ENCODE measurements at places on chromosomes 6 and 20.

- no peaks in the 10 kb centered on the region for H3K27me3 ChIP-seq
- no peak for DNase-seq
- H3K36me3 ChIP-seq, result no peaks in the 10 kb centered on the region
- H3K4me1 ChIP-seq, result no peaks in the 10 kb centered on the region
- no peak overlapping the region for H3K4me3 ChIP-seq
- no peak overlapping the region for H3K27ac ChIP-seq
Measured at GRCh38 chr6:90468080-90468479, 118.8 kb downstream of the MAP3K7 start.

- no peak for DNase-seq
- H3K4me1 ChIP-seq, result no peaks in the 10 kb centered on the region
- H3K4me3 ChIP-seq, result no peak overlapping the region
- H3K27ac ChIP-seq, result no peak overlapping the region
Measured at GRCh38 chr20:19864130-19864529, 106.1 kb downstream of the RIN2 start.

GRCh38 chr20:38883981-38884733 lies 42.1 kb upstream of the FAM83D start:
- H3K27ac ChIP-seq, result no peak overlapping the region
- H3K4me3 ChIP-seq, result no peak overlapping the region
- no peaks in the 10 kb centered on the region for H3K4me1 ChIP-seq
- no peaks in the 10 kb centered on the region for H3K27me3 ChIP-seq
- H3K36me3 ChIP-seq, result no peaks in the 10 kb centered on the region
- DNase-seq, result no peak

DNA sequence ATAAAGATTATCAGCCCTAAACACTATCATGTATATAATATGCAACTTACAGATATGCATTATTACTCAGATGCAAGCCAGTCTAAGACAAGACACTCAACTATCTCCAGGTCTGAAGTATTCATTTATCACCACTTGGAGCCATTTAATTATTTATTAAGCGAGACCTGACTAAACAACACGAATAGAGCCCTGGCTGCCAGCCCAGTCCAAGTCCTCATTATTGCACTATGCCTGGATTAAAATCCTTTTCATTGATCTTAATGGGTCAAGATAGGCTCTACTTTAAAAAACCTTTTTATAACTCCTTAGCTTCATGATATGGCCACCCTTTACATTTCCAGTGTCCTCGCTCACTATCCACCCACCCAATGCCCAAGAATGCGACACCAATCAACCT lies 183.1 kb upstream of the MARCKS start:
- H3K4me3 ChIP-seq, result no peak overlapping the region
- no peaks in the 10 kb centered on the region for H3K27me3 ChIP-seq
- no peaks in the 10 kb centered on the region for H3K4me1 ChIP-seq
- no peaks in the 10 kb centered on the region for H3K36me3 ChIP-seq

GRCh38 chr6:17120019-17120418 lies 18.2 kb downstream of the STMND1 start:
- no peak overlapping the region for H3K4me3 ChIP-seq
- no peak overlapping the region for H3K27ac ChIP-seq
- no peaks in the 10 kb centered on the region for H3K36me3 ChIP-seq
- peaks cover 13% of the 10 kb centered on the region for H3K4me1 ChIP-seq
- H3K27me3 ChIP-seq, result no peaks in the 10 kb centered on the region

GRCh38 chr6:150615967-150616366 lies 16.3 kb downstream of the PLEKHG1 start:
- no peak for DNase-seq
- H3K4me1 ChIP-seq, result no peaks in the 10 kb centered on the region
- H3K27ac ChIP-seq, result no peak overlapping the region

DNA sequence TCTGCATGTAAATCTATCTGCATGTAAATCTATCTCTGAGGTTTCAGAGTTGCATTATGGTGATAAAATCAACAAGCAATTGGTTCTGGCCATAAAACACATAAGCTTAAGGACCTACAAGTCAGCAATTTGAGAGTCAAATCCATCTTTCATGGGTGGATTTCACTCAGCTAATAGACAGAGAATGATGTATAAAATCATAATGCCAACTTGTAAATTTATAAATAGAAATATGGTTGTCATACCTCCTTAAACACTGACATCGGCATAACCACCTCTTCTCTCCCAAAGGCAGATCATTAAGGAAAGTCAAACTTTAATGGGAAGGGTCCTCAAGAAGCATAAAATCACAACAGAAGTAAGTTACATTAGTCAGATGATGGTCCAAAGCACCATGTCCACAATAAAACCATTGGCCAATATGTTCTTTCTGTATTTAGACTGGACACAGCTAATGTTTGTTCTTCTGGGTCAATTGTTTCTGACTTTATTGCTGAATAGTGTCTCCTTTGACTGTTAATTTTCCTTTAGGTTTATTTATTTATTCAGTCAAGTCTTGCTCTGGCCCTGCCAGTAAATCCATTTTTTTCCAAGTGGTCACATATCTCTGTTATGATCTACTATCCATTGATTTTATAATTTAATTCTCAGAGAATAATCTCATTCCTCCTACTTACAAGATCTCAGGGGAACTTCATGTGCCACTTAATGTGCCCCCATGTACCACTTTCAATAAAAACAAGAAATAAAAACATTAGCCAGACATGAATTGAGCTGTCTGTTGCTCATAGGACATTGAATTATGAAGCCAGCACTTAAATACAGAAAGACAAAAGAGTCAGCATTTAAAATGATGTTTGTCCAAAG lies 382.9 kb upstream of the IRAK1BP1 start:
- no peaks in the 10 kb centered on the region for H3K27me3 ChIP-seq
- no peak overlapping the region for H3K4me3 ChIP-seq
- H3K4me1 ChIP-seq, result no peaks in the 10 kb centered on the region
- DNase-seq, result no peak

- no peaks in the 10 kb centered on the region for H3K4me1 ChIP-seq
- H3K4me3 ChIP-seq, result no peak overlapping the region
- no peak overlapping the region for H3K27ac ChIP-seq
- DNase-seq, result no peak
Measured at GRCh38 chr6:2038092-2038491, 207.3 kb downstream of the GMDS start.

GRCh38 chr6:133291671-133292070 lies 50.5 kb downstream of the EYA4 start:
- no peak overlapping the region for H3K4me3 ChIP-seq
- H3K27me3 ChIP-seq, result no peaks in the 10 kb centered on the region
- H3K4me1 ChIP-seq, result no peaks in the 10 kb centered on the region
- no peak for DNase-seq

DNA sequence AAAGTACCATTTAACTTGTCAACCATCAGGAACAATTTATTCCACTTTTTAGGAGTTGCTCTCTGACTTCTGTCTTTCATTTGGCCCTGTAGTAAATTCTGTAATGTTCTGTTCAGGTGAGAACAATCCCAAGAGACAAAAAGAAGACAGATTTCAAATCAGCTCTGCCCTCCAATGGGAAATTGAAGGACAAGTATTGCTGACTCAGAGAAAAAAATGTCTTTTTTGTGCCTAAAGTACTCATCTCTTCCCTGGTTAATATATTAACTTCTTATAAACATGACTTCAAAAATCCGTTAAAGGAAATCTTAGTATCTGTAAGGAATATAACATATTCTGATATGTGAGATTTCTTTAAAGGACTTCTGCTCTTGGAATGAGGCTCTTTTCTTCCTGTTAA lies 38.6 kb upstream of the SCGN start:
- H3K27me3 ChIP-seq, result no peaks in the 10 kb centered on the region
- H3K36me3 ChIP-seq, result no peaks in the 10 kb centered on the region
- no peak overlapping the region for H3K27ac ChIP-seq
- DNase-seq, result no peak
- H3K4me3 ChIP-seq, result no peak overlapping the region
- no peaks in the 10 kb centered on the region for H3K4me1 ChIP-seq

DNA sequence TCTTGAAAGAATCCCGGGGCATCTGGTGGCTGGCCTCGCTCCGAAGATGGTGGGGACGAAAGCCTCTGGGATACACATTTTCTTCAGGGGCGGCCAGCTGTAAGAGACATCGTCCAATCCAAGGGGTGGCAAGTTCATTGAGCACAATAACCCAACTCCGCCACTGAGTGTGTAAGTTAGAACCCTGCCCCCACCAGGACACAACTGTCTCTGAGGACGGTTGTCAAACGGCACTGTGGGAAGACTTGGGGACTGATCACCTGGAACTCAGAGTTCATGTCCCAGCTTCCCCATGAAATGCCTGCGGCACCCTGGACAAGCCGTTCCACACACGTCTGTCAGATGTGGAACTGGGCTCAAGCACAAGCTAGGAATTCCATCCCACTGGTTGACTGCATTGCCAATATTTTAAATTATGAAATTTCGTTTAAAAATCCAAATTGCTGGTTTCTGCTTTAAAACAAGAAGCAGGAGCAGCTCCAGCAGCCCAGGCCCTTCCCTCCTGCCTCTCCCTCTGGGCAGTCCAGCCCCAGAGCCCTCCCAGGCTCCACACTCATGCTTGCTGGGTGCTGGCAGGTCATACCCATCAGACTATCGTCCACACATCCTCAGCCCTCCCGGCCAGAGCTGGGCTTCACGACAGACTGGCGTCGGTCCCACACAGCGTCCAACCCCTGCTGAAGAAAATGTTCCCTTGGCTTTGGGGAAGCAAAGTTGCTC lies 80.9 kb upstream of the AFDN start:
- no peak for DNase-seq
- H3K27me3 ChIP-seq, result no peaks in the 10 kb centered on the region
- peaks cover 29% of the 10 kb centered on the region for H3K4me1 ChIP-seq

- no peaks in the 10 kb centered on the region for H3K27me3 ChIP-seq
- H3K27ac ChIP-seq, result no peak overlapping the region
- no peak for DNase-seq
- H3K4me3 ChIP-seq, result no peak overlapping the region
Measured at GRCh38 chr6:36109092-36109491, 21.2 kb upstream of the MAPK13 start.

DNA sequence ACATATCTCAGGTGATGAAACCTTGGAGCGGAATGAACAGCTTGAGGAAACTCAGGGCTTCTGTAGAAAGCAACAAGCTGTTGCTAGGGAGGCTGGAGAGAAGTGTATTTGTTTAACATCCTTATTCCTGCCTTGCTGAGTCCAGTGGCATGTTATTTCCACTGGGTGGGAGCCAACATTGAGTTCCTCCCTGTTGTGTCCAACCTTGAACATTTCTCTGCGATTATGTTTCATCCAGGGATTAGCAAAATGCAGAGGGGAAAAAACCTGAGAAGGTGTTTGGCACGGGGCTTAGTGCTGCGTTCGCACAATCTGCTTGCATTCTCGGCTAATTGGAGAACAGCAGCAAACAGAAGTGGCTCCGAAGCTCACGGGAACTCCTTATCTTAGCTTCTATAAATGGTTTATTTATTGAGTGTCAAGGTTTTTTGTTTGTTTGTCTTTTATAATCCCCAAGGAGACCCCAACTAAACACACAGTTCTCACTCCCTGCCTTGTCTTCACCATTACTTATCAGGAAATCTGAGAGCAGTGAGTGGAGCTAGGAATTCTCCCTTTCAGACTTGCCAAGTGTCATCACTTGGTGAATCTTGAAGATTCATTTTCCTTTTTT lies 412.8 kb downstream of the CDC5L start:
- H3K27ac ChIP-seq, result no peak overlapping the region
- H3K36me3 ChIP-seq, result no peaks in the 10 kb centered on the region
- DNase-seq, result no peak
- peaks cover 11% of the 10 kb centered on the region for H3K4me1 ChIP-seq

DNA sequence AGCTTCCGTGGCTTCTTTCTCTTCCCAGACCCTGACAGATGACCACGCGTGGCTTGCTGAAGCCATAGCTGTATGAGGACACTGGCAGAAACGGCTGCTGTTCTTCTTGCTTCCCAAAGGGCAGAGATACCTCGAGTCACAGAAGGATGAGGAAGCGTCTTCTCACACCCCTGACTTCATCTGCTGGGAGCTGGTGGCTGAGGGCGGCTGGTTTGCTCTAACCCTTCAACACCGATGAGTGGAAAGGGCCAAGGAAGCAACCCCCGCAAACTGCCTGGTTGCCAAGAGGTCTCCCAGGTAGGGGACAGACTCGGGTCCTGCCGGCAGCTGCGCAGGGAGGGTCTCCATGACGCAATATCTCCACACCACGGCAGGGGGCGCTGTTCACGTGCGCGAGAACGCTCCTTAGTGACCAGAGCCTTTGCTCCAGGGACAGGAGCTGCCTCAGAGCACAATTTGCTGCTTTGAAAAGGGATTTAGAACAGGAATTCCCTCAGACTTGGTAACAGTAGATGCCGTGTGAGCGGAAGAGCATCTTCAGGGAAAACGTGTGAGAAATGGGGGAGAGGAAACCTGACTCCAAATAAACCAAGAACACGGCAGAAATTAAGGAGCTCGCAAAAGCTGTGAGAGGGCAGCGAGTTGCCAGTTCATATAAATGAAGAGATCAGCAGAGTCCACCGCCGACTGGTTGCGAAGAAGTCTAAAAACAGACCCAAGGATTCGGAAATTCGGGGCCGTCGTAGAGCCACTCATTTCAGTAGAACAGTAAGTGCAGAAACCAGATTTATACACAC lies 80.2 kb downstream of the ERMARD start:
- H3K27ac ChIP-seq, result no peak overlapping the region
- no peaks in the 10 kb centered on the region for H3K36me3 ChIP-seq
- H3K4me1 ChIP-seq, result peaks cover 7% of the 10 kb centered on the region
- peak; percentile 88 for DNase-seq

DNA sequence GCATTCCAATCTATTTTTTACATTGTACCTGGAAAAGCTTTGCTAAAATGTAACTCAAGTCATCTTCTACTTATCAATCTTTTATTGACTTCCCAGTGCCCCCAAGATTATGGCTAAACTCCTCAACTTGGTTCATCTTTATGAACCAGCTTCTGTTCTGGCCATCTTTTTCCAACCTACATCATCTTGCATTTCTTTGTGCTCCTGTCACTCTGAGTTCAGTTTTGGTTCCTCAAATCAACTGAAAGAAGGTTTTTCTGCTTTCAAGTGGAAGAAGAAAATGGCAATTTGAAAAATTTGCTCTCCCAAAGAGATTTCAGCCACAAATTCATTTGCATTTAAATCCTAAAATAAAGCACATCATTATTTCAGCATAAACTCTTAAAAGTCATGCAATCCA lies 41.8 kb downstream of the GPX5 start:
- no peaks in the 10 kb centered on the region for H3K36me3 ChIP-seq
- no peaks in the 10 kb centered on the region for H3K27me3 ChIP-seq
- DNase-seq, result no peak
- H3K4me1 ChIP-seq, result no peaks in the 10 kb centered on the region
- no peak overlapping the region for H3K27ac ChIP-seq
- no peak overlapping the region for H3K4me3 ChIP-seq

GRCh38 chr6:145051661-145052060 lies 683.7 kb downstream of the EPM2A start:
- H3K27ac ChIP-seq, result no peak overlapping the region
- H3K36me3 ChIP-seq, result no peaks in the 10 kb centered on the region
- no peak overlapping the region for H3K4me3 ChIP-seq
- no peaks in the 10 kb centered on the region for H3K27me3 ChIP-seq
- no peaks in the 10 kb centered on the region for H3K4me1 ChIP-seq
- DNase-seq, result no peak

GRCh38 chr20:38883081-38883980 lies 42.9 kb upstream of the FAM83D start:
- no peaks in the 10 kb centered on the region for H3K36me3 ChIP-seq
- H3K4me3 ChIP-seq, result no peak overlapping the region
- no peaks in the 10 kb centered on the region for H3K4me1 ChIP-seq
- H3K27ac ChIP-seq, result no peak overlapping the region

GRCh38 chr6:135182071-135183001 lies 1.2 kb downstream of the MYB start:
- H3K4me3 ChIP-seq, result peak overlapping the region; percentile 45
- H3K4me1 ChIP-seq, result peaks cover 28% of the 10 kb centered on the region
- no peak for DNase-seq
- peak overlapping the region; percentile 21 for H3K27ac ChIP-seq
- H3K36me3 ChIP-seq, result no peaks in the 10 kb centered on the region
- no peaks in the 10 kb centered on the region for H3K27me3 ChIP-seq
